Calu3 (cell line): ENCODE measurements at places on chromosomes 1 and 21. TPM values are rescaled to one million over a fixed set of nuclear protein-coding genes. Genes with fewer than 3 reads are reported as not detected.

Gene EPHB2
- total RNA-seq: 15.6 and 19.3 TPM in 2 replicates

DNA sequence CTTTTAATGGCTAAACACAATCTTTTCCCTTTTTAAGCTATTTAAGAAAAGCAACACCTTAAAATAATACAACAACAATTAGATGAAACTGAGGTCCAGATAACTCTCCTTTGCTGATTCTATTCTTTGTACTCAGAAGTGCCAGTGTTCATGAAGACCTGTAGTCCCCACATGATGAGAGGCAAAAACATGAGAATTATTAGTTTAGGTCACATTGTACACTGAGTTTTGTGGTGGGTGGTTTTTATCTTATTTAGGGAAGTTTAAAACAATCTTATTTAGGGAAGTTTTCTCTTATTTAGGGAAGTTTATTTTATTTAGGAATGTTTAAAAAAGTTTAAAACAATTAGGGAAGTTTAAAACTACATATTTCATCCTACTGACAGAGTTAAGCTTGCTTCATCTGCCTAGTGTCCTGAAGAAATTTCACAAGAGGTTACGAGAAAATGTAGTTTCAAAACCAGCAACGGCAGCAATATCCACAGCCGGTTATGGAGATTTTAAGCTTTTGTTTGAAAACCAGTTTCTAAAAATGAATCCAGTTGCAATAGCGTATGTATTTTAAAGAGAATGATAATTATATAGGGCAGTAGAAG lies 7.8 kb upstream of the OR14I1 start:
- DNase-seq: no peak

DNA sequence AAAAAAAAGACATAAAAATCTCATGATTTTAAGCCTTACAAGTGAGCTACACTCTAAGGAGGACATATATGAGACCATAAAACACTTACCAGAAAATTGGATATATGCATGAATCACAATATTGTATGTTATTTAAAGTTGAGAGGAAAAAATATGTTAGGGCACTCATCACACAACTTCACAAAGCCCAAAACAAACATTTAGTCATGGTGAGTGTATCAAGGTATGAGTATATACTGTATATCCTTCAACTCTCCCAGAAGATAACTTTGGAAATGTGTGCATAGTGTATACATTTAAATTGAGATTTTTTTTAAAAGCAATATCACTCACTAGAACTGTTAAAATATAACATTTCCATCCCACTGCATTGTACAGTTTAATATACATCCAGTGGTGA lies 259.3 kb downstream of the SRGAP2C start:
- no peak for DNase-seq

DNA sequence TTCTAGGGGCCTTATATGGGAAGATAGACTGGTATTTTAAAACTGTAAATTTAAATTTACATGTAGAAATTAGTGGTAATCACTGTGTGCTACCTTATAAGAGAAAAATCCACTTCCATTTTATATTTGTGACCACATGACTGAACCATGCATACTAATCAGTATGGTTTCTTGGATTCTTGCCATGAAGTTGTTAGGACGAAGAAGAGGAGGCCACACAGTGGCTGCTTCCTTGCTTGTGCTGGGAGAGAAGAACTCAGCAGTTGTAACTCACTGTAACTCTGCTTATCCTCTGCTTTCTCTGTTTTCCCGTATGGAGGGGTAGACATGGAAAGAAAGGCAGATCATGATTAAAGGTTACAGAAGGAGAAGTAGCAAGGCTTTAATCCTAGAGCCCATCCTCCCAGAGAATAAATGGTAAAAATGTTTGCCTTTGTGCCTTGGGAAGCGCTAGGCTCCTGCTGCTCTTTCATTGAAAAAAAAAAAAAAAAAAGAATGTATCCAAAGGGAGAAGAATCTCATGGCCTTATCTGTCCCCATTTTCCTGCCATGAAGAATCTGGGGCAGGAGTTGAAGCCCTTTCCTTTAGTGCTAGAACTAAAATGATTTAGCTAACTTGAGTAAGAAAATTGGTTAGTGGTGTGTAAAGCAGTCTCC lies 32.4 kb downstream of the KCTD3 start:
- no peak for DNase-seq
